ENCODE measurements at places on chromosomes 3 and 15. TPM values are rescaled to one million over a fixed set of nuclear protein-coding genes. Genes with fewer than 3 reads are reported as not detected.

DNA sequence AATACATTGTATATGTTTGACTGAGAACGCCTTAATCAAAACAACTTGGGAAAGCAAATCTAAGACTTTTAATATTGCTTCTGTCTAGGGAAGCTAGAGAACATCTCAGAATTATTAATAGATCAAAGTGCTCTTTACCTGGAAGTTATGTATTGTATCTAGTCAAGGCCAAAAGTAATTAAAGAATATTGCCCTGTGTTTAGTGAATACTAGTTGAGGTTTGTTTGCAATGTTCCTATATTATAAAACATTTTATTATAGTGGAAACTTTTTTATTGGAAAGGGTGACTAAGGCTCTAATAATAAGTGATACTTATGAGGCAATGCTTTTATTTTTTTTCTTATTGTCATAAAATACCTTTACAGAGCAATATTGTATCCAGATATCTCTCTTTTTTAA is 118.2 kb downstream of the CADM2 start:
- no peak for DNase-seq

The GOLGA8O gene
- total RNA-seq, result under 0.01 TPM

- DNase-seq, result no peak
Observed at GRCh38 chr3:184506561-184506991, 55.0 kb upstream of the EPHB3 start.

The C2CD4A gene
- under 0.01 TPM for total RNA-seq

DNA sequence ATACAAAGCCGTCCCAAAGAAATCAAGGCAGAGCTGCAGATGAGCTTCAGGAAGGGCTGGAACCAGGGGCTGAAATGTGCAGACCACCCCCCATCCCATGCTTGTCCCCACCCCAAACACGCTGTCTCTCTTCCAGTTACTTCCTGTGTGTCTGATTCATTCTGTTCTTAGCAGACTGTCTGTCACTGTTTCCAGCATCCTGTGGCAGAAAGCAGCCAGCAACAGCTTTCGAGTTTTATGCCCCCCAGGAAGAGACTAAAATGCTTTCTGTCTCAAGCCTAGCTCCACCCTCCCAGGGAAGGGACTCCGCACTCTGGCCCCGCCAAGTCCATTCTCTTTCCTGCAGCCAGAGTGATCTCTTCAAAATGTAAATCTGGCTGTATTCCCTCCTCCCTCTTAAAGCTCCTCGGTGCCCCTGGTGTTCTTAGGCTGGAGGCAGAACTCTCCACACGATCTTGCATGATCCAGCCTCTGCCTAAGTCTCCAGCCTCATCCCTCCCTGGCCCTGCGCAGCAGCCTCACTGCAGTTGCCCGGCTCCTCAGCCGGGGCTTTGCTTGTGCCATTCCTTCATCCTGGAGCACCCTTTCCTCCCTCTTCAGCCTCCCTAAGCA is 41.5 kb downstream of the HRH1 start:
- no peak for DNase-seq

The CDCP1 gene
- total RNA-seq, result 0.41 TPM

The CSPG5 gene
- 115 TPM for total RNA-seq

The GOLGA8R gene
- 0.82 TPM for total RNA-seq

The GOLGA8G gene
- not detected for total RNA-seq

The SPSB4 gene
- 4.1 TPM for total RNA-seq

DNA sequence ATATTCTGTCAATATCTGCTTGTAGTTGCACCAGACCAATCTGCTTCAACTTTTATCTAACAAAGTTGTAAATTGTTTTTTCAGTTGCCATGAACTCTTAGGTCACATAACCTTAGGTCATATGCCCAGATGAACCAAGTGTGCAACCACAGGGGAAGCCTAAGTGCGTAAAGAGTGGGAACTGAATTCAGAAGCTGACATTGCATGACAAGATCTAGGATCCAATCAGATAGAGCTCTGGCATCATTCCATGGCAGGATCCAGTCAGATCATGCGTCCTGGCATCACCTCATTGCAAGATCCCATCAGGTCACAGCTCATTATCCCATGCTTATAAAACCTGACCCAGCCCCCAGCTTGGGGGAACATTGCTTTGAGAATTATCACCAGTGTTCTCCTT is 18.9 kb upstream of the IFT57 start:
- no peak for DNase-seq

DNA sequence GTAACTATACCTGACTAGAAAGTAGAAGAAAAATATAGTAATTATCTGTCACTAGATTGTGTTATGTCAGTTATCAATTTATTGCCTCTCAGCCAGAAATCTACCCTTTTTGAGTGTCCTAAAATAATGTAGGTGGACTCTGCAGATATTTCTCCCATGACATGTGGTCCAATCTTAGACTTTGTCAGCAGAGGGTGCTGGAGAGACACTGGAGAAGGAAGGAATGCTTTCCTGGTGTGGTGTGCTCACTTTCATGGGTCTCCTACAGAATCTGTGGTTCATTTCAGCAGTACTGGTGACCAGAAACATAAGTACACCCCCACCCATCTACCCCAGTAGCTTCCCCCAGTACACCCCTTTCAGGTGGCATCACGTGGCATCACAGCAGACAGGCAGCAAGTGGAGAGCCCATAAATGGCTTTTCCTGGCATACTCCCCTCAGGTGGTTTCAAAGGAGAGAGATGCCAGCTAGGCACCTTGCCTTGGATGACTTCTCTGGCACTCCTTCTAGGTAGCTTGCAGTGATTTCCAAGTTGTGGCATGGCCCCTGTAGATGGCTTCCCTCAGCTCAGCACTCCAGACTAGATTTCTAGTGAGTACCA is 114.7 kb downstream of the GADL1 start:
- no peak for DNase-seq

DNA sequence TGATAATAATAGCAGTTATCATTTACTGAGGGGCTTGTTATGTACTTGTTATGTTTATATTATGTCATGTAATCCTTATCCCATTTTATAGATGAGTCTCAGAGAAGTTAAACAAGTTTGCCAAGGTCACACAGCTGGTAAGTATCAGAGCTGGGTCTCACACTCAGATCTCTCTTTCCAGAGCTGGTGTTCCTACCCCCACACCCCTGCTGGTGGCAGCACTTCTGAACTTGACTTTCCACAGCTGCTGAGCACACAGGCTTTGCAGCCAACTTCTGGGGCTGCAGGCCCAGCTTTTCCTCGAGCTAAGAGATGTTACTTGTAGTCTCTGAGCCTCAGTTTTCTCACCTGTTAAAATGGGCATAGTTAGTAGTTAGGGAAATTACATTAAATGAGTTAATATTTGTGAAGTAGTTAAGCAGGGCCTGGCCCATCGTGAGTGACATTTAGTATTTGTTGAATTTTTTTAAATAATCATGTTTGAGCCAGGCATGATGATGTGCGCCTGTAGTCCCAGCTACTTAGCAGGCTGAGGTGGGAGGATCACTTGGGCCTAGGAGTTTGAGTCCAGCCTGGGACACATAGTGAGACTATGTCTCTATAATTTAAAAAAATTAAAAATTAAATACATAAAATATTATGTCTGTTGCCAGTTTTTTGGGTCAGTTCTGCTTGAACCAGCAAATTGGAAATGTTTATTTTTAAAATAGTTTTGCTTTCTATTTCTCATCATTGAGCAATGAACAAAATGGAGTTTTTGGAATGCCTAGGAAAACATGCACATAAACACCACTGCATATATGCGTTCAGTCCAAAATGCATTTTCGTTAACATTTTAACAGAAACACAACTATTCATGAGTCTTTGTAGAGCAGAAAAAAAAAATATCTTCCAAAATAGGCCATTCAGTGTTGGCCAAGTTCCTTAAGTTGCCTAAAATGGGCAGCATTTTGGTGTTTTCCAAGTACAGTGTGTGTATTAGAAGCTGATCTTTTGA is 87.3 kb downstream of the SMAD6 start:
- no peak for DNase-seq

GRCh38 chr15:91192285-91192684 is 92.2 kb downstream of the SV2B start:
- DNase-seq, result no peak

The PCLAF gene
- 2.9 TPM for total RNA-seq

GRCh38 chr3:8574040-8574669 is 70.4 kb downstream of the SSUH2 start:
- DNase-seq, result no peak

GRCh38 chr3:161821591-161821990 is 325.0 kb downstream of the OTOL1 start:
- DNase-seq, result no peak

The CCR9 gene
- 0.41 TPM for total RNA-seq

GRCh38 chr15:101501703-101502373 is 12.3 kb upstream of the PCSK6 start:
- no peak for DNase-seq

The KCNAB1 gene
- 31.4 TPM for total RNA-seq

DNA sequence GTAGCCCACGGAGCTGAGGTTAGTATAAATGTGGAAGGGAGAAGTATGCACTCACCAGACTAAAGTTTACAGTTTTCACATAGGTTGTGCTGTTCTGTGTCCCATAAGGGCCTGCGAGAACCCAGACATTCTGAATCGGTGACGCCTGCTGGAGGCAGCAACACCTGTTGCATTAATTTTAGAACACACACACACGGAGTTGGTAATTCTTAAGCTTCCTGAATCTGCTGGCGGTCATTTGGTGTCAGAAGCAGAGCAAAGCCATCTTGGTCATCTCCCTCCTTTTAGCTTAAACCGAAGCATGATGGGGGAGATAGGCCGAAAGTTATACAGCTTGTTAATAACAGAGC is 41.1 kb upstream of the AP3B2 start:
- no peak for DNase-seq

The SLC12A1 gene
- total RNA-seq, result 1.6 TPM

DNA sequence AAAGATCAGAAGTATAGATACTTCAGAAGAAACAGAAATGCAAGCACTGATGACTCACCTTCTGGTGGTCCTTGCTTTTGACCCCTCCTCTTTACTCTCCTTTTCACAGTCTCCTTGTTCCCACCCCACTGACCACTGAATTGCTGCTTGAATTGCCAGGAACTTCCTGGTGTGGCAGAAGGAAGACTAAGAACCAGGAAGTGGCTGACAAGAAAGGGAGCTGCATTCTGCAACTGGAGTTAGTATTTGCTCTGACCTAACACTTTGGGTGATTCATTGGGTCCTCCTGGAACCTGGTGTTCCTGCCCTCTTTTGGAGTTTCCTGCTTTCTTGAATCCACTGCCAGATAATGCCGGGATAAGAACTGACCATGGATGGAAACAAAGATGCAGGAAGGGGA is 23.0 kb downstream of the KY start:
- DNase-seq, result no peak

DNA sequence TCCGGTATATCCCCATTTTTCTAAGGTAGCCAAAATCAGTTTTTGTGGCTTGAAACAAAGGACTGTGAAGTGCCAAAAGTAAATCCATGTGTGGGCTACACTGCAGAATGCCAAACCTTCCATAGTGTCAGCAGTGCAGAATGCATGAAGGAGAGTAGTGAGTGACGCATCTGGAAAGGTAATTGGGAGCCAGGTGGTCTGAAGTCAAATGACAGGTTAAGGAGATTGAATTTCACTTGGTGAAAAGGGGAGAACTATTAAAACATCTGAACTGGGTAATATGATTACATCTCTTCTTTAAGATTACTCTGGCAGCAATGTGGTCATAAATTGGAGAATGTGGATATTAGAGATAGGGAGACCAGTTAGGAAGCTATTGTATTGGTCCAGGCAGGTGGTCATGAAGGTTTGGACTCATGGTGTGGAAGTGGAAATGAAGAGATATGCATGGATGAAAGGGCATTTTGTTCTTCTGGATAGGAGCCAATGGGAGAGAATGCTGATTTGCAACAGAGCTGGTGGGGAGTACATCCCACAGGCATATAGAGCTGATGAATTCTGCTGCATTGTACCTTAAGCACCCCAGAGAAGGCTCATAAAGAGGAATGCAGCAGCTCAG is 118.2 kb downstream of the ECT2 start:
- DNase-seq, result no peak

The SAXO2 gene
- 4.1 TPM for total RNA-seq

DNA sequence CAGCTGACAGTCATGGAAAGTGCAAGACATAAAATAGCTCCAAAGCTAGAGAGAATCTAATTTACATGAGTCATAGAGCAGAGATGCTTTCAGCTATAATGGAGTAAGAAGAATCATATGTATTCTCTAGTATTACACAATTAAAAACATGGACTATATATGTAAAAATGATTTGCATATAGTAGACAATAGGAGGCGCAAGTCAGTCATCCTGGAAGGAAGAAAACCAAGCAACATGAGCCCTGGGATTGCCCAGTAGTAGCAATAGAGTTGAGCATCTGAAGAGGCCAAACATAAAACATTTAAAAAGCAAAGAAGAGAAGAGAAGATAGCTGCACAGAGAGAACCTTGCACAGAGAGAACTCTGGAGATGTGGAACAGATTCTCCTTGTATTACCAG is 455.0 kb downstream of the EPHA3 start:
- DNase-seq, result no peak

- no peak for DNase-seq
Observed at GRCh38 chr3:4552811-4553210, 59.7 kb downstream of the ITPR1 start.

DNA sequence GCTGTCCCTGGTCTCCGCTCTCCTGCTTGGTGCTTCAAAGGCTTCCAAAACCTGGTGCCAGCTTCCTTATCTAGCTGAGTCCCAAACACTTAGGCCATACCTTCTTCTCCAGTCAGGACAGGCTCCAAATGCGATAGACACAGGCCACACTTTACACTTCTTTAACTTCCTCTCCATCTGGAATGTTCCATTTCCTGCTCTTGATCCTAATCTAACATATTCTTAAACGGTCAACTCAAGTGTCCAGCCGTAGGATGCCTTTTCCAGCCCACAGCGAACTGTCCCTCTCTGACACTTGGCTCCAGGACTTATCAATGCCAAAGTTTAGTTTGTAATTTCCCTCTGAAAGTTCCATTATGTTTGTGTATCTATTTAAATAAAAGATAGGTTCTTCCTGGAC is 19.2 kb upstream of the PLA2G4F start:
- no peak for DNase-seq

The LRRC34 gene
- total RNA-seq, result 5.3 TPM

The CISH gene
- total RNA-seq, result 0.41 TPM

DNA sequence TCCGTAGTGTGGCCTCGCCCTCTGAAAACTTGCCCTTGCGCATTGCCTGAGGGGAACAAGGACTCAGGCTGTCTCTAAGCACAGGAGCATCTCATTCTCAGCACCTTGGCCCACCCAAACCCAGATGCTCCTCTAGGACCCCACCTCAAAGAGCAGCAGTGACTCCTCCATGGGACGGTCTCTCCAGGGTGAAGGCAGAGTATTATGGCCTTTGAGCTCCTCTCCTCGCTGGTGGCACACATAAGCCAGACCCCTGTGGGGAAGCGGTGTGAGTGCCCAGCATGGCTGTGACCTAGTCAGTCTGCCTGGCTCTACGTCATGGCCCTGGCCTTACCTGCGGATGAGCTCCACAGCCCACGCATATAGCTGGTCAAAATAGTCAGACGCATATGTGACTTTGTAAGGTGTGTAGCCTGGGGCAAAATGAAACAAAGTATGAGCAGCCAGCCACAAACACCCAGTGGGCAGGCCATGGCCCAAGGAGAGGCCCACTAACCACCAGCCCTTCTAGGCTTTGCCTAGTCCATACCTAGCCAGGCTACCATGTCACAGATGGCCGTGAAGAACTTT is 4.4 kb downstream of the QARS1 start:
- DNase-seq, result no peak

The UBE2E2 gene
- 54.2 TPM for total RNA-seq

GRCh38 chr3:51729042-51729633 is 22.3 kb downstream of the GRM2 start:
- DNase-seq, result no peak

The CHRNA7 gene
- 4.5 TPM for total RNA-seq
